ENCODE measurements at places on chromosomes 11 and 22. TPM values are rescaled to one million over a fixed set of nuclear protein-coding genes. Genes with fewer than 3 reads are reported as not detected.

Gene CDC42EP1
- total RNA-seq, result 31.0 TPM

Gene OR52E8
- total RNA-seq, result not detected

Gene KCNA4
- total RNA-seq, result not detected

Gene NPTXR
- total RNA-seq, result 8.9 TPM

Gene MUC2
- 0.16 TPM for total RNA-seq

Gene ABCC8
- 8.7 TPM for total RNA-seq

Gene PARVG
- total RNA-seq, result 0.09 TPM

Gene E2F8
- total RNA-seq, result 5.6 TPM

Gene VPREB1
- not detected for total RNA-seq

Gene CNTF
- total RNA-seq, result 1.4 TPM

Gene GAL3ST3
- total RNA-seq, result not detected

Gene TAF10
- total RNA-seq, result 217 TPM

Gene TOMT
- total RNA-seq, result not detected

Gene OR10S1
- total RNA-seq, result not detected

Gene CALCA
- 0.15 TPM for total RNA-seq

Gene BDNF
- 10.1 TPM for total RNA-seq

Gene TPH1
- 0.05 TPM for total RNA-seq

Gene GP1BB
- total RNA-seq, result 0.64 TPM

Gene ADAMTS8
- 1.7 TPM for total RNA-seq

Gene SNX32
- total RNA-seq, result 0.08 TPM

Gene ABTB2
- total RNA-seq, result 39.5 TPM

Gene FAM181B
- not detected for total RNA-seq

Gene ASCL2
- total RNA-seq, result not detected

Gene OR56A1
- not detected for total RNA-seq

Gene JHY
- 2.8 TPM for total RNA-seq

Gene C11orf16
- not detected for total RNA-seq

Gene FJX1
- total RNA-seq, result 28.2 TPM

Gene SAA4
- total RNA-seq, result not detected

Gene KIRREL3
- 12.0 TPM for total RNA-seq

Gene HORMAD2
- total RNA-seq, result not detected

Gene DBX1
- total RNA-seq, result not detected

Gene MRGPRX3
- total RNA-seq, result 0.09 TPM

Gene DDI1
- not detected for total RNA-seq

Gene SMC1B
- total RNA-seq, result 0.03 TPM

Gene APOL1
- 14.9 TPM for total RNA-seq

Gene OR2AG2
- total RNA-seq, result 0.07 TPM

Gene MMP3
- total RNA-seq, result not detected

Gene TSSC4
- 64.7 TPM for total RNA-seq

Gene MS4A3
- not detected for total RNA-seq

Gene TH
- total RNA-seq, result 0.20 TPM

Gene CCDC73
- not detected for total RNA-seq

Gene OR4A16
- not detected for total RNA-seq

Gene KCNQ1OT1
- total RNA-seq, result 0.07 TPM

Gene KCNK4
- 0.07 TPM for total RNA-seq

Gene ZBTB16
- 1.2 TPM for total RNA-seq

Gene CCDC134
- total RNA-seq, result 3.1 TPM

Gene UPK3A
- total RNA-seq, result not detected

Gene C22orf31
- not detected for total RNA-seq

Gene SPA17
- 16.2 TPM for total RNA-seq

Gene TPBGL
- total RNA-seq, result 0.09 TPM

Gene ADORA2A
- 1.2 TPM for total RNA-seq

Gene MRGPRF
- not detected for total RNA-seq

Data from A549 treated with Hydrocortisone at 1 μM for 4 hours (cell line).